ENCODE measurements at places on chromosomes 7 and 10. TPM values are rescaled to one million over a fixed set of nuclear protein-coding genes. Genes with fewer than 3 reads are reported as not detected.

BAIAP2L1 gene
- 23.1 TPM for total RNA-seq

CPA2 gene
- total RNA-seq = 4,161 TPM

POLR2J2 gene
- total RNA-seq = 12.5 TPM

NUTM2E gene
- total RNA-seq = not detected

GRCh38 chr7:108201766-108202165 is 71.6 kb upstream of the LAMB4 start:
- H3K36me3 ChIP-seq = no peaks in the 10 kb centered on the region
- no peak overlapping the region for H3K4me3 ChIP-seq
- H3K27me3 ChIP-seq = no peaks in the 10 kb centered on the region
- H3K4me1 ChIP-seq = no peaks in the 10 kb centered on the region

- no peak for DNase-seq
- H3K27ac ChIP-seq = no peak overlapping the region
- H3K27me3 ChIP-seq = no peaks in the 10 kb centered on the region
- peaks cover 10% of the 10 kb centered on the region for H3K4me1 ChIP-seq
- H3K4me3 ChIP-seq = no peak overlapping the region
- no peaks in the 10 kb centered on the region for H3K36me3 ChIP-seq
Observed at GRCh38 chr10:13560597-13560996, 26.2 kb upstream of the PRPF18 start.

GRCh38 chr7:28375729-28376128 is 36.6 kb upstream of the CREB5 start:
- no peak for DNase-seq
- no peaks in the 10 kb centered on the region for H3K27me3 ChIP-seq
- H3K27ac ChIP-seq = no peak overlapping the region
- H3K4me1 ChIP-seq = no peaks in the 10 kb centered on the region

SSC4D gene
- total RNA-seq = 7.6 TPM

DNA sequence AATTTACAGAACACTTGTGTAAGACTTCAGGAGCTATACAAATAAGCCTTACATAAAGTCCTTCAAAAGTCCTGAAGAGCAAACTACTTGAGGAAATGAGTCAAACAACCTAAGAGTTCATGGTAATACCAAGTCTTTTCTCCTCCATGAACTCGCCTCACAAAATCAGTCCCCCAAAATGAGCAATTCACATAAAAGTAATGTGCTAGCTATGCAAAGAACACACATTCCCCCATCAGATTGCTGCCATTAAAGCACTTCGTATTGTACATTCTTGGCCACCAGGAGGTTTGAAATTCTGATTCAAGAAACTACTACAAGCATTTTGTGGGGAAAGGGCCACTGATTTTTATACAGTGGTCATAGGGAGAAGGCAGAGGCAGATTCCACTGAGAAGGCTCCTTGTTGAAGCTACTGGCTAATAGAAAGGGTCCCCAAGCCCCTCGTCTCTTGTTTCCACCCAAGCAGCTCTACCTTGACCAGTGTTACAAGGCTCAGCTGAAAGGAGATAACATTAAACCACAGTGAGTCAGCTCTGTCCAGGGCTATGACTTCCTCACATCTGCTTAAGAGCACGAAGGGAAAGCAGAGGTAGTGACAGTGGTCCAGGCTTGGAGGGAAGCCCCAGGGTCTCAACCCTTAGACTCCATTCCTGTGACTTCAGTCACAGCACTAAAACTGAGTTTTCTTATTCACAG is 115.2 kb upstream of the CDK1 start:
- no peak overlapping the region for H3K4me3 ChIP-seq
- H3K36me3 ChIP-seq = no peaks in the 10 kb centered on the region
- H3K27me3 ChIP-seq = no peaks in the 10 kb centered on the region

DNA sequence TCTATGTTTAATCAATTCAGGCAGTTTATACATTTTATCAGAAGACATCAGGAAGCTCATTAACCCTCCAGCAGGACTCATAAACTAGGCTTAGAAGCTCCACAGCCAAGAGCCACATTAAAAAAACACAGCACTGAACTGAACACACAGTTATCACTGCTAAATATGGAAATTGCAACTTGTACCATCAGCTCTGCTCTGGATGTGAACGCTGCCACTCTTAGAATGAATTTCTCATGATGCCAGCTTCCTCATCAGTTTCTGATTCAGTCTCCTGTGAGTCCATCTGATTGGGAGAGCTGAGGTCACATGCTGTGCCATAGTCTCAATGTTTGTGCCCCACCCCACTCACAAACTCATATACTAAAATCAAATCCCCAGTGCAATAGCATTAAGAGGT is 17.1 kb upstream of the ING3 start:
- H3K4me1 ChIP-seq = no peaks in the 10 kb centered on the region
- no peak overlapping the region for H3K27ac ChIP-seq

GRCh38 chr7:18861514-18862118 is 255.8 kb downstream of the TWIST1 start:
- no peak overlapping the region for H3K4me3 ChIP-seq
- H3K36me3 ChIP-seq = no peaks in the 10 kb centered on the region
- no peaks in the 10 kb centered on the region for H3K4me1 ChIP-seq
- DNase-seq = no peak

GRCh38 chr10:76033457-76034196 is 602.2 kb downstream of the LRMDA start:
- peak overlapping the region; percentile 35 for H3K27ac ChIP-seq
- peak; percentile 50 for DNase-seq
- H3K36me3 ChIP-seq = no peaks in the 10 kb centered on the region
- H3K4me3 ChIP-seq = no peak overlapping the region

GRCh38 chr10:30789806-30790205 is 160.3 kb upstream of the LYZL2 start:
- H3K27ac ChIP-seq = no peak overlapping the region
- no peaks in the 10 kb centered on the region for H3K27me3 ChIP-seq
- no peak overlapping the region for H3K4me3 ChIP-seq
- no peaks in the 10 kb centered on the region for H3K36me3 ChIP-seq
- no peaks in the 10 kb centered on the region for H3K4me1 ChIP-seq
- no peak for DNase-seq

TAF5 gene
- total RNA-seq = 2.0 TPM

GRCh38 chr10:61904733-61905725 is 3.5 kb downstream of the ARID5B start:
- H3K27ac ChIP-seq = peak overlapping the region; percentile 99
- no peaks in the 10 kb centered on the region for H3K36me3 ChIP-seq
- no peaks in the 10 kb centered on the region for H3K27me3 ChIP-seq
- peak; percentile 48 for DNase-seq
- H3K4me3 ChIP-seq = no peak overlapping the region

DNA sequence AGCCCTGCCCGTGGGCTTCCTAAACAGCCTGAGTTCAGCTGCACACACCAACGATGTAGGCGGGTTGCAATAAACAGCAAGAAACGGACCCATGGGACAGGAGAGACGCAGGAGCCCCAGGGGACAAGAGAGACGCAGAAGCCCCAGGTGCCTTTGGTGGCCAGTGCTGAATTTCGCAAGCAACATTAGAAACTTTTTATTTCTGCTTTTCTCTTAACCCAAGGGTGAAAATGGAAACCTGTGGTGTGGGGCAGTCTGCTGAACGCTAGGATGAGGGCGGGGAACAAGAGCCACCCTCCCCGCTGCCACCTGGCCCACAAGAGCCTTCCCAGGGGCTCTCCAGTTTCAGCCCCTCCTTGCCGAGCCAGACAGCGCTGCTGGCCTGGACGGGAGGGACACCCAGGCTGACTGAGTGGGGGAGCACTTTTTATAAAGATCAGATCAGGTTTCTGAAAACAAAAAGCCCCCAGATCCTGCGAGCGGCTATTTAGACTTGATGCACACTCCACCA is 20.0 kb upstream of the GPR146 start:
- H3K36me3 ChIP-seq = no peaks in the 10 kb centered on the region
- no peaks in the 10 kb centered on the region for H3K27me3 ChIP-seq
- H3K27ac ChIP-seq = peak overlapping the region; percentile 99
- no peak for DNase-seq

TWIST1 gene
- total RNA-seq = 0.52 TPM

GRCh38 chr10:79387974-79388850 is 40.9 kb downstream of the PPIF start:
- peak; percentile 6 for DNase-seq
- H3K4me3 ChIP-seq = no peak overlapping the region
- H3K4me1 ChIP-seq = no peaks in the 10 kb centered on the region
- no peak overlapping the region for H3K27ac ChIP-seq

DNA sequence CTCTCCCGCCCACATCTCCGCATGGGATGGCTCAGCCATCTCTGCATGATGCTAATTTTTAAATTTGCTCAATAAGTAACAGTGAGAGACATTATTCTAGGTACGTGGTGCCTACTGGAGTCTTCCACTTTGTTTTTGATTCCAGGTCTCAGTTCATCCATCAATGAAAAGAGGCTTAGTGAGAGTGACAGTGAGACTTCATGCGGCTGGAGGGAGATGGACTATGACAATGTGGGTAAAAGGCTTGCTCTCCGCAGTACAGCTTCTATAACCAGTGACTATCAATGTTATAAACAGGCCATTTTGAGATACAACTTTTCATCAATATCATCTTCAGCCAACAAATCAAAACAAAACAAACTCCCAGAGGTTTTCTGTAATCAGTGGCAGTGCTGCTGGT is 563.4 kb upstream of the MKI67 start:
- H3K4me3 ChIP-seq = no peak overlapping the region
- H3K36me3 ChIP-seq = no peaks in the 10 kb centered on the region
- H3K4me1 ChIP-seq = no peaks in the 10 kb centered on the region
- no peaks in the 10 kb centered on the region for H3K27me3 ChIP-seq

DNA sequence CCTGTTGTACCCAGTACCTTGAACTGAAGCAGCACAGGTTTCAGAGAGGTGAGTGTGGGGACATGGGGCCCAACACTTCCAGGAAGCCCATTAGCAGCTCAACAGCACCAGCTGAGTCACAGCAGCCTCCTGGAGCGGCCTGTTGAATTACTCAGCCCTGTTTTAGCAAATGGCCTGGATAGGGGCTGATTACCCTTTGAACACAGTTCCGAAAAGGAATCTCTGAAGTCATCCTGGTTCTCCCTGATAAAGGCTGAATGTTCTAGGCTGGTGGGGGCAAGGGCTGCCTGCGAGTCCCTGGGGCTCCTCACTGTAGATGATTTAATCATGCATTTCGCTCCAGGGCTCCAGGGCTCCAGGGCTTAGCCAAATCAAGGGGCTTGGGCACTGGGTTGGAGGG is 287.5 kb downstream of the GRID1 start:
- H3K27me3 ChIP-seq = no peaks in the 10 kb centered on the region
- H3K27ac ChIP-seq = no peak overlapping the region
- no peak overlapping the region for H3K4me3 ChIP-seq
- no peaks in the 10 kb centered on the region for H3K36me3 ChIP-seq
- H3K4me1 ChIP-seq = no peaks in the 10 kb centered on the region

DNA sequence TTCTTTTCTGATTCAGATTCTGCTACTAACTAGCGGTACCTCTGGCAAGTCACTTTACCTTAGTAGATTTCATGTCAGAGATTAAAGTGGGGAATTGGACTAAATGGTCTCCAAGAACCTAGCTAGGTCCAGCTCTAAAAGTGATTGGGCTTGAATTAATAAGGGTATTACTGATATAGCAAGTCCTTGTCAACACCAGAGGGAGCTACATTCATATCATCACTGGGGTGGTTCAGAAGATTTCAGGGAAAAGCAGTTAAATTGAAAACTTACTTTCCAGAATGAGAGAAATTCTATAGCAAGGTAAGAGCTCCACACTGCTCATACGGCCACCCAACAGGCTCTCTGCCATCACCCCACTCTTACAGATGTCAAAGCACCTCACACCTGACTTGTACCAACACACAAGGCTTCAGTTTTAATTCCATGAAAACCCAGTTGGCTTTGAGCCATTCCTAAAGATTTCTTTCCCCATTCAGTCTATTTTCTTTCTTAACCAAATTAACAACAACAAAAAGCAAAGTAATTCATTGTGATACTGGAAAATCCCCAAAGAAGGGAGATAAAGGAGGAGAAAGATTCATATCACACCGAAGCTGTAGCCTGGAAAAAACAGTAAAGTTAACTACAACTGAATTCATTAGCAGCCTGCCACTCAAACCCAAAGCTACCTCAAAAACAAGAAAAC is 38.0 kb upstream of the SPOCK2 start:
- H3K27ac ChIP-seq = no peak overlapping the region
- DNase-seq = no peak
- no peaks in the 10 kb centered on the region for H3K4me1 ChIP-seq
- H3K36me3 ChIP-seq = no peaks in the 10 kb centered on the region

- DNase-seq = no peak
- H3K4me1 ChIP-seq = no peaks in the 10 kb centered on the region
- H3K4me3 ChIP-seq = no peak overlapping the region
- H3K27me3 ChIP-seq = no peaks in the 10 kb centered on the region
Observed at GRCh38 chr10:60138842-60139241, 232.5 kb upstream of the CCDC6 start.

NPY gene
- total RNA-seq = 8.6 TPM

SEMA3E gene
- under 0.01 TPM for total RNA-seq

GPR15LG gene
- not detected for total RNA-seq

CNNM1 gene
- 1.6 TPM for total RNA-seq

- DNase-seq = no peak
- H3K27me3 ChIP-seq = no peaks in the 10 kb centered on the region
- H3K36me3 ChIP-seq = no peaks in the 10 kb centered on the region
- H3K4me1 ChIP-seq = peaks cover 6% of the 10 kb centered on the region
- no peak overlapping the region for H3K27ac ChIP-seq
- no peak overlapping the region for H3K4me3 ChIP-seq
Observed at GRCh38 chr10:27695706-27696105, 49.9 kb downstream of the MKX start.

GPR26 gene
- total RNA-seq = not detected

- H3K27me3 ChIP-seq = no peaks in the 10 kb centered on the region
- H3K27ac ChIP-seq = no peak overlapping the region
- no peaks in the 10 kb centered on the region for H3K36me3 ChIP-seq
- DNase-seq = no peak
Observed at GRCh38 chr10:122124808-122125207, 135.8 kb downstream of the TACC2 start.

STN1 gene
- total RNA-seq = 32.2 TPM

DNA sequence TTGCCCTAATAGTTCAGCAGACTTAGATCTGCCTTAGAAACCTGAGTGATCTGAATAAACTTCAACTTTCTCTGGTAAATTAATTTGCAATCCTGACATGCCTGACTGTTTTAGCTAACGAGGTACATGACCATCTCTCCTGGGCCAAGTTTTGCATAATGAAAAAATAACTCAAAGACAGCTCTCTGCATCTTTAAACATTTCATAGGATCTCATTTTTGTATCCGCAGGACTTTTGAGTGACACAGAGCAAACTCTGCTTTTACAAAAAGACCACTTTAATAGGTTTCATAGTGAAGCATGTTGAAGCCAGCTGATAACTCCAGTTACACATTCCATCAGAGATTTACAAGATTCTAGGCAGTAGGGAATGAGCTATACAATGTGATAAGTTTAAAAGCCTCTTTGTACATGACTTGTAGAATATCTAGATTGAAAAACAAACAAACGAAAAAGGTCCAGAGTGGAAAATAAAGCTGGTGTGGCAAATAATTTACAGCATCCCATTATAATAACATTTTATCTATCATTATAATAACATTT is 2.1 kb downstream of the PRKG1 start:
- H3K27ac ChIP-seq = no peak overlapping the region
- DNase-seq = no peak

DNA sequence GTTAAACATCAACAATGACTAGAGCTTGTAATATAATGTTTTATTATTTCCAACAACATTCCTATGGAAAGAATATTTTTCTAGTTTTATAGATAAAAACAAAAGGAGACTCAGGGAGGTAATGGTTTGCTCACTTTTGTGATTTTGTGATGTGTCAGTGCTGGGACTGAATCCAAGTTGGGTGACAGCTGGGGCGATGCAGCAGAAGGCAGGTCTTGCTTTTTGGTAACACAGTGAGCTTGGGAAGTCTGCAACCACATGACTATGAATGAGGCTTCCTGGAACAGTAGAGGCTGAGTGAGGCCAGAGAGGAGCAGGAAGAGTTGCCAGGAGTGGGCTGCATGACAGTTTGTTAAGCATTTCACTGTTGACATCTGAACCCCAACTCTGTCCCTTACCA is 4.9 kb upstream of the YKT6 start:
- no peaks in the 10 kb centered on the region for H3K36me3 ChIP-seq
- no peaks in the 10 kb centered on the region for H3K4me1 ChIP-seq
- no peaks in the 10 kb centered on the region for H3K27me3 ChIP-seq
- DNase-seq = no peak
- H3K4me3 ChIP-seq = no peak overlapping the region
